A549 treated with CpdA at 1 μM for 4 hours (cell line): ENCODE measurements at places on chromosomes 3 and 15. TPM values are rescaled to one million over a fixed set of nuclear protein-coding genes. Genes with fewer than 3 reads are reported as not detected.

The CHRD gene
- total RNA-seq = 0.11 to 0.27 TPM (median 0.22 TPM) in 5 replicates

The SLC35G2 gene
- total RNA-seq = 24.5 to 30.2 TPM (median 28.8 TPM) in 5 replicates

The SSUH2 gene
- total RNA-seq = 0.57 to 1.2 TPM (median 0.75 TPM) in 5 replicates

The CERS3 gene
- total RNA-seq = not detected in 5 replicates

The GOLGA8B gene
- total RNA-seq = 13.4 to 20.1 TPM (median 16.5 TPM) in 5 replicates

The B3GNT5 gene
- 13.8 to 18.3 TPM (median 15.2 TPM) in 5 replicates for total RNA-seq

The SLC28A1 gene
- total RNA-seq = 0.02 to 0.06 TPM (median 0.05 TPM) in 3 of 5 replicates, not detected in the others

The NR1I2 gene
- total RNA-seq = not detected in 5 replicates

The EIF1B gene
- 52.8 to 62.2 TPM (median 59.3 TPM) in 5 replicates for total RNA-seq
